ENCODE measurements at places on chromosomes 12 and 14.

GRCh38 chr12:22116376-22116775 is 70.4 kb downstream of the CMAS start:
- no peak for DNase-seq

DNA sequence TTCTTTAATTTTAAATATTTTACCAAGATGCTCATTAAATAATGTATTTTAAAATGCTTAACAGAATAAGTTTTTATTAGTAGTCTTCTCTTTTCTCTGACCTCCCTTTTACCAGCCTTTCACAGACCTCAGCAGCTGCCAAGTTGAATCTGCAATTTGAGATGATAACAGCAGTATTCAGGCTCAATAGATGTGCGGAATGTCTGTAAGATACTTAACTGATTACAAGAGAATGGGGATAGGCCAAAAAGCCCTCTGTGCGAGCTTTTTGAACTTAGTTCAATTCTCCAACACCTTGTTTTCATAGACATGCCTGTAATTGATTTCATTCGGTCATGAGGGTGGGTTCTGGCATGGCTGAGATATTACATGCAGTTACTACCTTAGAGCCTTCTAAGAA is 277.2 kb downstream of the TMTC2 start:
- DNase-seq, result peak; percentile 80

- no peak for DNase-seq
Measured at GRCh38 chr12:29517264-29517663, 19.8 kb upstream of the OVCH1 start.

DNA sequence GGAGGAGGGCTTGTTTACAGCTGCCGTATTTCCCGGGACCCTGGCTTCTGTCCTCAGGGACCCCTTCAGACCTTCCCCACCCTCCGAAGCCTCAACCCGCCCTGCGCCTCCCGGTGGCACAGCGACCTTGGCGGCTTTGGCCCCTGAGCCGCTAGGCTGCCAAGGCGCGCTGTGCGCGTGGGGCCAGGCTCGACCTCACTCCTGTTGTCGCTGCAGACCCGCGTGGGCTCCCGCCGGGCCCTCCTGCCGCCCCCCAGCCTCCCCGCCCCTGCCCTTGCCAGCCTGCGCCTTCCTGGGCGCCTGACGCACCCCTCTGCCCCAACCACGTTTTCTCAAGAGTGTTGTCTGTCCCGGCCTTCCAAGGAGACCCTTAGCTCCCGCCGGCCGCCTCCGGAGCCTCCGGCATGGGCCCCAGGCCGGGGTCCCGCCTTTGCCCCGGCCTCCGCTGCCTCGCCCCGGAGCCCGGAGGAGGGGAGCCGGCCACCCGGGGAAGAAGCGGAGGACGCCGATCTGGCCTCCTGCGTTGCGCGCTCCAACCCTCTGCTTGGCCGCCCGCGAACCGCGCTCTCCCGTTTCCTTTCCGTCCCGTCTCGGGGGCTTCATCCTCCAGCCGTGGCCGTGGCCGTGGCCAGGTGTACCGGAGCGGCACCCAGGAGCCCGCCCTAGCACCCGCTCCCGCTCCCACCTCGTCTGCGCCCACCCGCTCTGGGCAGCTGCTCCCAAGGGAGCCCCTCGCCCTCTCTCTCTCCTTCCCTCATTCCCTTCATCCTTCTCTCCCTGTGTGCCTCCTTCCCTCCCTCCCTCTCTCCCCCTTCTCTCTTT is 19.9 kb downstream of the PPP2R5C start:
- DNase-seq, result peak; percentile 65

GRCh38 chr14:91114079-91115065 is 499 bp downstream of the DGLUCY start:
- peak; percentile 93 for DNase-seq

DNA sequence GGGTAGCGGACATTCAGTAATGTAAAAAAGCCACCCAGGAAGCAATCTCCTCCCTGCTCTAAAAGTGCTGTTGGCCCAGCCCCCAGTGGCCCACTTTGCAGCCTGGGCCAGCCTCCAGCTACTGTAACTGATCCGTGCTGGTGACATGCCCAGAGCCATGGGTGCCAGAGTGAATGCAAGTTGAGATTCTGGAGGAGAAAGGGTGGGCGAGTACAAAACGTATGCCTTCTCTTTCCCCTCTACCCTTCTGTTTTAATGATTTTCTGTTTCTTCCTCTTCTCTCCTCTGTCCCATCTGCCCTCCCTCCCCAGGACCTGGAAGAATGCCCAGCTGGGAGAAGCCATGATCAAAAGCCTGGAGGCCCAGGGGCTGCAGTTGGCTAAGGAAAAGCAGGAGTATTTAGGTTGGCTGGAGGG is 16.9 kb downstream of the PLEKHD1 start:
- peak; percentile 97 for DNase-seq

- no peak for DNase-seq
Measured at GRCh38 chr12:77372026-77372425, 306.7 kb upstream of the E2F7 start.

DNA sequence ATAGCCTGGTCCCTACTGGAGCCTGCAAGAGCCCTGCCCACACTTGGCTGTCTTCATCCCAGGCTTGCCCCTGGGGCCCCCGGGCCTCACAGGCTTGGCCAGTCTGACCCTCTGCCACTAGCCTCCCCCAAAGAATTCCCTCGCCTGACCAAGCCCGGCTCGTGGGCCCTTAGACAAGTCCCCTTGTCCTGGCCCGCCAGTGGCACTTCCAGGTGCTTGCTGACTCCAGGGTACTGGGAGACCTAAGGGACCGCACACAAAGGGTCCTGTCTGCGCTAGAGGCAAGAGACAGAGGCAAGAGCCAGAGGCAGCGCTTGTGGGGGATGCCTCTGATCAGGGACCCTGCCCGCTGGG is 5.0 kb downstream of the BTBD6 start:
- DNase-seq, result no peak

DNA sequence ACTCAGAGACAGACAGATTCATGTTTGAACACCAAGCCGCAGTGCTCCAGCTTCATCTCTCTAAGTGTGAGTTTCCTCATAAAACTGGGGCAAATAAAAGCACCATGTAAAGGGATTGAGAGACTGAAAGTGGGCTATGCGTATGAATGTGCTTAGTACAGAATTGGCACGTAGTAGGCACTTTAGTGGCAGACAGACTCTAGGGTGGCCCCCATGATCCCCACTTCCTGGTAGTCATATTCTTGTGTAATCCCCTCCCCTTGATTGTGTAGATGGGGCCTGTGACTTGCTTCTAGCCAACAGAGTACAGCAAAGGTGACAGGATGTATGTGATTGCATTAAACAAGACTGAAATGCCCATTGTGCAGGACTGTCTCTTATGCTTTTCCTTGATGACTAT is 43.0 kb downstream of the DAO start:
- DNase-seq, result no peak

DNA sequence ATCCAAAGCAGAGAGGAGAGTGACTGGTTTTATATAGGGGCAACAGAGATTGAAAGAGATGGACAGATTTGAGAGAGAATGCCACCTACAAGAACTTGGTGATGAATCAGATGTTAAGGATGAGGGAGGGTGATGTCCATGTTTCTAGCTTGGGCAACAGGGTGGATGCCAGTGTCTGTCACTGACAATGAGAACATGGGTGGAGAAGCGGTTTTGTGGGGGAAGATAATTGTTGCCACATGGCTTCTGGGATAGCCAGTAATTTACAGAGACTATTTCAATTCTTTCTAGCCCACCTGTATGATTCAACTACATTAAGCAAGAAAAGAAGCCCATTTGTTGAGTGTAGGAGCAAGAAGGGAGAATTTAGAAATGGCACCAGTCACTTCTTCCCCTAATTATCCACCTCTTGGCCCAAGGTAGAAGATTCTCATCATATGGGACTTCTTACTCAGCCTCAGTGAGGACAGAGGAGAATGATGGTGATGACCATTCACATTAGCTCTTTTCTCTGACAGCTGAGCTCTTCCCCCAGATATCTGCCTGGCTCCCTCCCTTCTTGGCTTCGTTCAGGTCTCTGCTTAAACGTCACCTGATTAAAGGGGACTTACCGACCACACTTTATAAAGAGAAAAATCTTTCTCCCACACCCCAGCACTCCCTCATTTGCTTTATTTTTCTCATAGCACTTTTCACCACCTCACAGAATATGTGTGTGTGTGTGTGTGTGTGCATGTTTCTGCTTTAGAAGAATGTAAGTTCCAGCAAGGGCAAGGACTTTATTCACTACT is 117.8 kb downstream of the DUSP6 start:
- no peak for DNase-seq

- peak; percentile 92 for DNase-seq
Measured at GRCh38 chr12:102427543-102427941, 52.8 kb downstream of the IGF1 start.

DNA sequence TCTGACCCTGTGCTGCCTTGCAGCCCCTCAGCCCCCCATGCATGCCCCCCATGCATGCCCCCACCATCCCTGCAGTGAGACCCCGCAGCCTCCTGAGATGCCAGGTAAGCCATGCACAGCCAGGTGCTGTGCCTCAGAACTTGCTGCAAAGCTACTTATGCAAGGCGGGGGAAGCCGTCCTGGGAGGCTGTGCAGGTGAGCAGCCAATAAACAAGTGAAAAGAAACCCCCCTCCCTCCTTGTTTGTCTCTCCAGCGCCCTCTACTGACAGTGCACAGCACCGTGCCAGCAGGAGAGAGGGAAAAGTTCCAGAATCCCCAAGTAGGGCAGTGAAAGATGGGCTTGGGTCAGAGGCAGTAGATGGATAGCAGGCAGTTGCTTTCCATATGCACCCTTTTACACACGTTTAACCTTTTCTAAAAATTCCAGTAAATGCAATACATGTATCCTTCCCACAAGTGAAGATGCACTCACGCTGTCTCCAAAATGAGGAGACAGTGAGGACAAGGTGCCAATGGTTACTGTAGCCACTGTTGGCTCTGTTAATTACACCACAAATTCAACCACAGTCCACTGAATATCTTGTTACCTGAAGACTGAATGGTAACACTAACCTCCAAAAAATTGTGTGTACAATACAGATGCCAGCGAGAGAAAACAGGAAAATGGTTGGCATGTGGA is 18.0 kb downstream of the TNFAIP2 start:
- DNase-seq, result peak; percentile 79

DNA sequence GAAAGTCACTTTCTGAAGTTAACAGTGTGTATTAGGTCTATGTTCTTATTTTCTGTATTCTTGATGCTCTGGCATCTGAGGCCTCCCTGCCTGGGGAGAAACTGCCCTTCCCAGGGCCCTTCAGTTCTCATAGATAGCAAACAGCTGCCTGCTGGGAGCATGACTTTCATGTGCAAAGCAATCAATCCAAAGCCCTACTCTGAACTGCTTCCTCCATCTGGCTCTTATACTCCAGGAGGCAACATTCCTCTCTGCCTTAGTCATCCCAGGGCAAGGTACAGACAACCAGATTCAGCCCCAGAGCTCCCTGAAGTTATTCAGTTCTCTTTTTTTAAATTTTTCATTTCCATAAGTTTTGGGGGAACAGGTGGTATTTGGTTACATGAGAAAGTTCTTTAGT is 41.7 kb upstream of the RIN3 start:
- peak; percentile 66 for DNase-seq

DNA sequence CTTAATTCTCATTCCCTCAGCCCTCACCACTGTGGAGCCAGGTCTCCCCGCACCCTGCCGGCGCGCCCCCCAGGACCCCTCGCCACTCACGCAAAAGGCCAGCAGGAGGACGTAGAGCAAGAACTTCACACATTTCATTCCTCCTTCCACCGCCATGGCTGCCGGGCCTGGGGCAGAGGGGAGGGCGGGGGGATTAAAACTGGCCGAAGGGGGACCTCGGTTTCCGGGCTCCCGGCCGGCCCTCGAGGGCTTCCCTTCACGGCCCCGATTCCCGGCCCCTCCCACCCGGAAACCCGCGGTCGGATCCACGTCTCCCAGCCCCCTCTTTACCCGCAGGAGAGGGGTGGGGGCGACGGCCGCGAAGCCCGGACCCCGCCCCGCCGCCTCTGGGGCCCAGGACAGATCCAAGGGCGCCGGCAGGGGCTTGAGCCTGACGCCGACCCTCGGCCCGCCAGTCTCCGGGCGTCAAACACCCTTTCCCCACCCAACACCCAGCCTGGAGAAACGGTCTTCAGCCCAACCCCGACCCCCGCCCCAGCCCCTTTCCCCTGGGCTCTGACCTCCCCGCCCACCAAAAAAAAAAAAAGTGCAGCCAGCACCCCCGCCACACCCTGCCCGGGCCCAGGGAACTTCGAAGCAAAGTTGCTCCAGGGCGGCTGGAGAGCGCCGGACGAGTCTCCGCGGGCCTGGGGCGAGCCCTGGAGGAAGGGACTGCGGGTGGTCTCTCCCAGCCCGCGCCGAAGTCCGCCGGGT is 447 bp downstream of the CD63 start:
- no peak for DNase-seq

DNA sequence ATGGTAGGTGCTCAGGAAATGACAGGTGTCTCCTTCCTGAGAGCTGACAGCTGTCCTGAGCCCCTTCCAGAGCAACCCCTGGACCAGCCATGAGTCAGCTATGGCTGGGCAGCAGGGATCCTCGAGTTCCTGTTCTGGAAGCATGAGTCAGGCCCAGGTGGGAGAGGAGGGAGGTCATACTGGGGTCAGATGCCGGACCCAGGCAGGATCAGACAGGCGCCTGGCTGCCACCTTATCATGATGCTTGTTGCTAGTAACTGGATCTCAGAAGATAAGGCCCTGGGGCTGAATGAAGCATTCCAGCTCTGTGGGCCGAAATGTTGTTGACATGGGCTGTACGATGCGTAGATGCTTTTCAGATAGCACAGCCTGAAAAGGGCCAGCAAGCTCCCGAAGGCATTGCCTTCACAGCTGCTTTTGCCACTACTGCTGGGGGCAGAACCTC is 17.4 kb upstream of the KRT7 start:
- DNase-seq, result no peak

GRCh38 chr14:102993523-102993922 is 63.8 kb downstream of the CDC42BPB start:
- no peak for DNase-seq

GRCh38 chr12:40946612-40947194 is 241.4 kb upstream of the PDZRN4 start:
- DNase-seq, result peak; percentile 61

- peak; percentile 85 for DNase-seq
Measured at GRCh38 chr12:1502379-1502720, 92.0 kb downstream of the FBXL14 start.

GRCh38 chr12:11732023-11732422 is 82.5 kb downstream of the ETV6 start:
- DNase-seq, result no peak

DNA sequence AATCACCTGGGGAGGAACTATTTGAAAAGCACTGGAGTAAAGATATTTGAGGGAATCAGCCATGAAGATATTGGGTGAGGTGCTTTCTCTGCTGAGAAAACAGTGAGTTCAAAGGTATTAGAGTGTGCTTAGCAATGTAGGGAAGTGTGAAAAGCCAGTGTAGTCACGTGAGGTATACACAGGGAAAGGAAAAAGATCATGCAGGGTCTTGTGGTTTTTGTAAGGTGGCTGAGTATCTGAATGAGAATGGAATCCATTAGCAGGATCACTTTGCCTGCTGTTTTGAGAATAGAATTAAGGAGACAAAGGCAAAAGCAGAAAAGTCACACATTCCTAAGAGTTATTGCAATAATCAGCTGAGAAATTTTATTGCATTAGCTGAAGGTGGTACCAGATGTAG is 193.0 kb downstream of the PIK3C2G start:
- DNase-seq, result no peak

DNA sequence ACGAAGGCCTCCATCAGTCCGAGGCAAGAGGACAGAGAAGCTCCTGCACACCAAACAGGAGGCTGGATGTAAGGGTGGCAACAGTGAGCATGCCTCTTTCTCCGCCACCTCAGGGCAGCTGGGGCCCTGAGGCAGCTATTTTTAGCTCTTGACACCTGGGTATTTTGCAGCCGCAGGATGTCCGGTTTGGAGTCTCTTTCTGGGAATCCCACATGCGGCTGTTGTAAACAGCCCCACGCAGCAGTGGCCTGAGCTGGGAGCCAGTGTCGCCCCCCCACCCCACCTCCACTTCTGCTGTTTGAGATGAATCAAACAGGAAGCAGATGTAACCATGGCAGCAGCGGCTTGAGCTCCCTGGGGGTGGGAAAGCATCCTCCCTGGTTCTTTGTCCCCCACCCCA is 11.7 kb downstream of the HDAC7 start:
- DNase-seq, result peak; percentile 28
